ENCODE measurements at places on chromosomes 5 and 9.

GRCh38 chr5:95191330-95191729 lies 93.6 kb downstream of the MCTP1 start:
- no peak for DNase-seq

DNA sequence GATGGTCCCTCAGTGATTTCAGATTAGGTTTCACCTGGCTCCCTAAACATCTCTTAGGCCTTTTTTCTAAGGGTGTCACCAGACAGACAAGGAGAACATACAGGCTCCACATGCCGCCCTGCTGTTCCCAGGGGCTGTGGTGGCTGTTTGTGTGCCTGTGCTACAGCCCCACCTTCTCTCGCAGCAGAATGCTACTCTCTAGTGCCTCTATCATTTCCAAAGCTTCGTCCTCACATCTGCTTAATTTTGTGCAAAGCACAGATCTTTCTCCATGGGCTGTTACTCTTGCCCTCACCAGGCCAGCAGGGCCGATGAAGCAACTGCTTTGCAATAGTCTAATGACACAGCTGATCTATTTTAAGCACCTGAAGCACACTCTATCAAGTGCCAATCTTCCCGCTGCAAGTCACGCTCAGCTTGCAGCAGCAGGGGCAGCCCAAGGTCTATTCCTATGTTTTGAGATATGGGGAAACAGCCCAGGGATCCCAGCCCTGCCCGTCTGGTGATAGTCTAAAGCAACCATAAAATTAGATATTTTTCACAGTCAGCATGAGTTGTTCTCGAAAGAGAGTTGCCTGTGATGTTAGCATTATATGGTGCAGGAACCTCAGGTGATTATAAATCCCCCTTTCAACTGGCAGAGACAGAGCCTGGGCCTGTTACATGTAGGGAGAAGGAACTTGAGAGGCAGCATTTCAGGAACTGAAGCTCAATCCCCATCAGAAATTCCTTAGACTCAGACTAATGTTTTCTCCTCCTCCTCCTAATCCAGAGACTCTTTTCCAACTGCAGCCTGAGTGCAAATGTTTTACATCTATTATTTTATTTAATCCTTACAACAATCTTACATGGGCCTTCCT lies 12.7 kb downstream of the ABLIM3 start:
- no peak for DNase-seq

GRCh38 chr9:128033609-128034008 lies 33.5 kb downstream of the NAIF1 start:
- no peak for DNase-seq

- DNase-seq: no peak
Observed at GRCh38 chr9:32737378-32737777, 46.0 kb upstream of the TMEM215 start.

DNA sequence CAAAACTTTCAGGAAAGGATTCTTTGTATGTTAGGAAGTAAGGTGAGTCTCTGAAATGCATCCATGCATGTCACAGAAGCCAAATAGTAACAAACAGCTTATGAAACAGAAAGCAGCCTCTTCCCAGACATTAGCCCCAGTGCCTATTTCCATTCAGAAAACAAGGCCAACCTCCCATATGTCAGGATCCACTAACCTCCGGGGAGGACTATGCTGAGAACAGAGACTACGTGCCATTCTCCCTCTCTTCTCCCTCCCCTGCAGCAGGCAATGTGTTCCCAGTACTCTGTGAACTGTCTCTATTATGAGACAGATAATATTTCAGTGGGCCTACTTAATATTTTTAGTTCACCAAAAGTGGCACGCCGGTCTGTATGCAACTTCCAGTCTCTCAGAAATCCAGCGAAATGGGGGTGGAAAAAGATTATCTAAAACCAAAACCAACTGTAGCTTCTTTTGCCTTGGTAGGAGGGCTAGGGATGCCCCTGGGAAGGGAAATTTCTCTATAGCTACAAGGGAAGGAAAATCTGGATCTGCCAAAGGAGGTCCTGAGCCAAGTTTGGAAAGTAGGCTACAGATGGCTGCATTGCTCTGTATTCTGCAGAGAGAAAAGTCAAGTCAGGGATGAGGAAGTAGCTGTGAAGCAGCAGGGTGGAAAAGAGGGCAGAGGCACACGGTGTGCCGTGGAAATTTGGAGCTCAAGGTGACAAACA lies 42.0 kb downstream of the VLDLR start:
- no peak for DNase-seq

DNA sequence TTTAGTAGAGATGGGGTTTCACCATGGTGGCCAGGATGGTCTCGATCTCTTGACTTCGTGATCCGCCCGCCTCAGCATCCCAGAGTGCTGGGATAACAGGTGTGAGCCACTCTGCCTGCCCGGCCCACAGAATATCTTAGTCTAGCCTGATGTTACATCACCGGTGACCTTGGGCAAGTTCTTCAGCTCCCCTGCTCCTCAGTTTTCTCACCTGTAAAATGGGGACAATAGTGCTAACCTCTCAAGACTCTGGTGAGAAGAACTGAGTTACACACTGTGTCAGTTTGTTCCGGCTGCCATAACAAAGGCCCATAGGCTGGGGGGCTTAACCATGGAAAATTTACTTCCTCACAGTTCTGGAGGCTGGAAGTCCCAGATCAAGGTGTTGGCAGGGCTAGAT lies 12.5 kb upstream of the HABP4 start:
- DNase-seq: no peak

GRCh38 chr5:53472720-53473510 lies 7.5 kb upstream of the FST start:
- no peak for DNase-seq

DNA sequence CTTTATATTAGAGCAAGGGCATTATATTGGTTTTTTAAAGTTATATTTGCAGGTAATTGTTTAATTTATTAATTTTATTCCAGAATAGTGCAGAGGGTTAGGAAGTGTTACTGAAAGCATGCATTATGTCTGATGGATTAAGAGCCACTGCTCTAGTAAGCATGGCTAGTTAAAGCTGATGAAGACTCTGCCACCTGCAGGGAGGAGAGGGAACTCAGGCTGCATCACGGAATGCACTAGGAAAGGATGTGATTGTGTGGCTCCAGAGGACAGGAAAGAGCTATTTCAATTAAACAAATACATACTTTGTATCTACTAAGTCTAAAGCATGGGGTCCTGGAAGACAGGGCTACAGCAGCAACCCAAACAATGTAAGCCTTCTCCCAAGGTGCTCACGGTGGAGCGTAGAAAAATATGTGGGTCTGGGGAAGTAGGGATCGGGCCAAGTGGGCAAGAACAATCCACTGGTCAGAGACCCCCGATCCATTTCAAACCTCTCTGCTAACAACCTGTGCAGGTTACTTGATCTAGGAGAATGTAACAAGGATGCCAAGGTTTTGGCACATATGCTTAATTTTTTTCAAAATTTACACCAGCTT lies 15.3 kb upstream of the GRXCR2 start:
- DNase-seq: no peak

GRCh38 chr5:61603211-61603908 lies 271.3 kb downstream of the ZSWIM6 start:
- no peak for DNase-seq

- peak; percentile 40 for DNase-seq
Observed at GRCh38 chr9:120755810-120756434, 37.3 kb downstream of the FBXW2 start.

DNA sequence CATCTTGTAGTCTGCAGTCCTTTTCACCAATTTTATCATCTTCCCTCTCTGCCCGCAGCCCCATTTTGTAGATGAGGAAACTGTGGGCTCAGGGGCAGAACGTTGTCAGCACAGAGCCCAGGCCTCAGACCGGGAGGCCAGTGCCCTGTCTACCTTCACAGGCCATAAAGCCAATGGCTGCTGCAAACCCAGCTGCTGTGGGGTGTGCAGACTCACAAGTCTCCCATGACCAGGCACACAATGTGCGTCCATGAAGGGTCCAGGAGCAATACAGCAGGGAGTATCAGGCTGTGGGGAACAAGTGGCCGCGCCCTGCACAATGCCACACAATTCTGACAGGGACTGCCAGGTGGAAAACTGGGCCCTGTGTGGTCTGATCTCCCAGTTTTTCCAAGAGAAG lies 71.0 kb downstream of the COL23A1 start:
- DNase-seq: no peak

GRCh38 chr5:54860321-54860720 lies 125.1 kb downstream of the ESM1 start:
- DNase-seq: no peak

DNA sequence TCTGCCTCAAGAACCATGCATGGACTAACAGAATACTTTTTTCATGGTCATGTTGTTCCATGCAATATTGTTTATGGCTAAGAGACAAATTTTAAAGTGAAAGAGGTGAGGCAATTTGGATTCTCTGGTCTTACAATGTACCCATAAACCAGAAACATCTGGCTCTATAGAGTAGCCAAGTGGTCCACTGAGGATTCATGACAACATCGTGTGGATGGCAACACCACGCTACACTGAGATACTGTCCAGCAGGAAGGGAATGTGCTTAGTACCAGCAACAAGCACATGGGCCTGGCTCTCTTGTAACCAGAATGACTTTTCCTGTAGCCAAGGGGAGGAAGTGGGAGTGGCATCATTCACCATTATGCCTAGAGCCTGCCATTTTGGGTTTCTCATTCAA lies 218.2 kb downstream of the GADD45G start:
- no peak for DNase-seq

DNA sequence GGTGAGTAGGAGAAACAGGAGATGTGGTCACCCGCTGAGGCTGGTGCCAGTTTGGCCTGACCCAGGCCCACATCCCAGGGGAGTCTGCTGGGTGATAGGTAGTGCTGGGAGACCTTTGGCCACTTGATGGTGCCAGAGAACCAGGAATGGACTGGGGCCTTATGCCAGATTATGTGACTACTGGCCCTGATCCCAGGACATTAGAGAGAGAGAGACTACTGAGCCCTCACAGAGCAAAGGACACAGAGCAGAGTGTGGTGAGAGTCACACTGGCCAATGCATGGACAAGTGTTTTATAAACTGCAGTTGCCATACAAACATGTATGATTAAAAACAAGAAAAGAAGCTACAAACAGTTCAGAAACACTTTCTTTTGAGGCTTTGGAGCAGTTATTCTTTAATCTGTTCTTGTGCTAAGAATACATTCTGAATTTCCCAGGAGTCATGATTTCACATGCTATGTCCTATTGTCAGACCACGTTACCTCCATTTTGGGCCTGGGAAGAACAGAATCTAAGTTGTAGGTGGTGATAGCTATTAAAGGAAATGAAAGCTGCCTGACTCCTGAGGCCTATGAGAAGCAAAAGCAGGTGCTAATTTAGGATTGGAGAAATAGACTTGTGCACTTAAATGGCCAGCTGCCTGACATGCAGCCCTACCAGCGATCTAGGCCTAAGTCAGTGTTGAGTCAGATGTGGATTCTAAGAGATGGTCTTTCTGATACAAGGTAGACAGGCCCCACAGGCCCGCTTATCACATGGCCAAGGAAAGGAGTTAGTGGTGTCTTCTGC lies 32.6 kb upstream of the TMOD1 start:
- DNase-seq: peak; percentile 13

DNA sequence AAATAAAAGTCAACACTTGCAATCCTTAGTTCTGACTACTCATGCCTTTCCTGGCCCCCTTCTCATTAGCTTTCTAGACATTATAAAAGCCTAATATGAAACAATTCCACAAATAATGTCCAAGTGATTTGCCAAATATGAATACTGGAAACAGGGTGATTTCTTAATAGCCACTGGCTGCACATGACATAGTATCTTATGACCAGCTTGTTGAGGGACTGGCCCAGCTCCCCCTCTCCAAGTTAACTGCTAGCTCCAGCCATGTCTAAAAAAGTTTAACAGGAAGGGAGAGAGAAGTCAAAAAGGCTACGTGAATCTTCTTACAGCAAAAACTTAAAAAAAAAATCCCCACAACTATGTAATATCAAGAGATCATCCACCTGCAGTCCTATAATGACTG lies 1.5 kb downstream of the CERT1 start:
- DNase-seq: no peak

GRCh38 chr9:81128701-81129100 lies 560.6 kb downstream of the TLE1 start:
- DNase-seq: no peak

GRCh38 chr9:85258823-85259370 lies 482.9 kb downstream of the AGTPBP1 start:
- DNase-seq: no peak

DNA sequence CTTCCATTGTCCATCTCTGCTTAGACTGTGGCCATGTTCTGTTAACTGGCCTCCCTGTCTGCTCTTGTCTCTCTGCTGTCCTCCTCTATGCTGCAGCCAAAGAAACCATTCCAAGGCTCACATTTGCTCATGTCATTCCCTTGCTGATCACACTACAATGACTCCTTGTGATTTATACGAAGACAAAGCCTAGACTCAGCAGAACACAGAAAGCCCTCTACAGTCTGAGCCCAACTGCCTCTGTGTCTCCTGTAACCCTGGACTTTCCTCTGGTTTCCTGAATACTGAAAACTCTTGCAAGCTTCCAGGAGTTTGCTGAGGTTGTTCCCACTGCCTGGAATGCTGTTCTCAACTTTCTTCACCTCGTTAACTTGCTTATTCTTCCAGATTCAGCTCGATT lies 191.8 kb downstream of the TMEM38B start:
- no peak for DNase-seq

DNA sequence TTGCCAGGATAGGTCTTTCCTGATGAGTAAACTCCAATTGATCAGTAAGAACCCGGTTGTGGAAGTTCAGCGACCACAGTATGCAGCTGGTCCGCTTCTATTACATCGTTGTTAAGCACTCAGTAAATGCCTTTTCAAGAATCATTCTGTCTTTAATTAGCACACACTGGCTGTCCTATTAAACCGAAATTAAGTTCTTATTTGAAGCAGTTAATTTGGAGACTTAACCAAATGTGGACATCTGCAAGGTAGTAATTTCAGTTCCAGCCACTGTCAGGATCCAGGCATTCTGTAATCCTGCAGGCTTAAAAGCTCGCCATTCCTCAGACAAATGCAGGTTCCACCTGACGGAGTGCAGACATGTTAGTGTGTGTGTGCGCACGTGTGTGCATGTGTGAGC lies 254.6 kb downstream of the IRX2 start:
- no peak for DNase-seq

GRCh38 chr9:23582836-23583235 lies 243.2 kb downstream of the ELAVL2 start:
- no peak for DNase-seq

DNA sequence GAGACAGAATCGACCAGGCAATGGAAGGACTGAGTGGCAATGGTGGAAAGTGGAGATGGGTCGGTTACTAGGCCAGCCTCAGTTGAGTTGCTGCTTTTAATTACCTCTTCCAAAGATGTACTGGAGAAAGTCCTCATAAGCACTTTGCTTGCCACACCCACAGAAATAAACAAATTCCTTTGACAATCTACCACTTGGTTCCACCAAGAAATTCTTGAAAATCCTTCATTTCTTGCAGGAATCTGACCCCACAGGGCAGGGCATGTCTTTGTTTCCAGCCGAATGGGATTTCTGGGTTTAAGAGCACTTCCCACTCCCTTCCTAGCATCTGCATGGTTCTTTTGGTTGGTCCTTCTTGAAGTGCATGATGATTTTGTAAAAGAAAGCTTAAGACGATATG lies 54.5 kb downstream of the ADAMTS12 start:
- DNase-seq: no peak

- no peak for DNase-seq
Observed at GRCh38 chr9:124251605-124252378, 6.0 kb upstream of the NEK6 start.

Data from stimulated activated CD4-positive, alpha-beta T cell treated with anti-CD3 and anti-CD28 coated beads, Interleukin-4, amount 100 ng/mL, for 4 hours (primary cell).